Aorta (tissue), 5 donors: ENCODE measurements at places on chromosomes 7 and 10. TPM values are rescaled to one million over a fixed set of nuclear protein-coding genes. Genes with fewer than 3 reads are reported as not detected.

- DNase-seq: no peak
Measured at GRCh38 chr7:135193615-135194081, 17.7 kb downstream of the WDR91 start.

GRCh38 chr10:91462423-91462822 lies 52.3 kb downstream of the HECTD2 start:
- DNase-seq: no peak

DNA sequence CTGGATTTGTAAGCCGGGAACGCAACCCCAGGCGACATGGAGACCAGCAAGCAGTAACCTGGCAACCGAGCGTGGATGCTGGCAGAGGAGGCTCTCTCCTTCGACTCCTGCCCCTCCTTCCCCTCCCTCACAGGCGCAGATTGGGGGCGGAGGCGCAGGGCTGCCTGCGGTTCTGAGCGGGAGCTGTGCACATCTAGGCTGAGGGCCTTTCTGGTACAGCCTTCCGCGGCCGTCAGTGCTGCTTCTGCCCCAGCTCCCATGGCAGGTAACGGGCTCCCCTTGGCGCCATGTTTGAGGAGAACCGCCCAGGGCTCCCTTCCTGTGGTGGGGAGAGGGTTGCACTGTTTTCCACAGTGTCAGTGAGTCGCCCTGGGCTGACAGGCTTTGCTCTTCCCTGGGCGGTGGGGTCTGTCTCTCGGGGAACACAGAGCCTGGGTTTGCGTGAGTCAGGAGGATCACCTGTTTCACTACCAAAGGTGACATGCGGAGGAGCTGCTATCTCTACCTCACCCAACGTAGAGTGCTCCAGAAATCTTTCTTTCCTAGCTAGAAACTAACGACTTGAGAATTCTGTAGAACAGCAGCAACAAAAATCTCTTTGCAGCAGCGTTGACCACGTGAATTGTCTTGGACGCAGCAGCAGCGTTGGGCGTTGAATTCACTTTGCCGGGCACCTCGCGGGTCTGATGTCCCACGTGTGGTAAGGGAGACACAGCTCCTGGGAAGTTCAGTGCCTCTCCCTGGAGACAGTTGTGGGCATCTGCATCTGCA lies 154.8 kb upstream of the COBL start:
- no peak for DNase-seq

DNA sequence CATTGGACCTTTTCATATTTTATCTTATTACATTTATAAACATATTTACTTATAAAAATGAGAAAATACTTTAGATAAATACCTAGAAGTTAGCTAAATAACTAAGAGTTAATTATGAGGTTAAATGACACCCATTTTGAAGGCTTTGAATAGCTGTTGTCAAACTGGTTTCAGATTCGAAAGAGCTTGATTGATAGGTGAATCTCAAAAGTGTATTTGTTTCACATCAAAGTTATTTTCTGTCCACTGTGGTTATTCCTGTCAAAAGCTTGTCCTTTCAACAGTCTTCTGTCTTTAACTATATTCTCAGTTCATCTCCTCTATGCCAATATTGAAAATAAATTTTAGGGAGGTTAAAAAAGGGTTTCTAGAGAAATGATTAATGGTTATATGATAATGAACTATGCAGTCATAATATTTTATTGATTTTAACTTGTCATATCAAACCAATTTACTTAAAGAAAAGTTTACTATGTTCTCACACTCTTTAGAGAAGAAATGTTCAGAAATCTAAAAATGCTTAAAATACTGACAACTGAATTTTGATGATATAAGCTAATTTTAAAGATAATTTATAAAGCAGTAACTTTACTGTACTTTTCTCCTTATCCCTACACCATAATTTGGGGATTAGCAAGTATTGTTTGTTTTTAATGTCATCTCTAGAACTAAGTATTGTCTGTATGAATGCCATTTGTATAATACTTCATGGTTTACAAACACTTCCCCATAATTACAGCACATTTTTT lies 72.0 kb upstream of the FOXP2 start:
- no peak for DNase-seq

DNA sequence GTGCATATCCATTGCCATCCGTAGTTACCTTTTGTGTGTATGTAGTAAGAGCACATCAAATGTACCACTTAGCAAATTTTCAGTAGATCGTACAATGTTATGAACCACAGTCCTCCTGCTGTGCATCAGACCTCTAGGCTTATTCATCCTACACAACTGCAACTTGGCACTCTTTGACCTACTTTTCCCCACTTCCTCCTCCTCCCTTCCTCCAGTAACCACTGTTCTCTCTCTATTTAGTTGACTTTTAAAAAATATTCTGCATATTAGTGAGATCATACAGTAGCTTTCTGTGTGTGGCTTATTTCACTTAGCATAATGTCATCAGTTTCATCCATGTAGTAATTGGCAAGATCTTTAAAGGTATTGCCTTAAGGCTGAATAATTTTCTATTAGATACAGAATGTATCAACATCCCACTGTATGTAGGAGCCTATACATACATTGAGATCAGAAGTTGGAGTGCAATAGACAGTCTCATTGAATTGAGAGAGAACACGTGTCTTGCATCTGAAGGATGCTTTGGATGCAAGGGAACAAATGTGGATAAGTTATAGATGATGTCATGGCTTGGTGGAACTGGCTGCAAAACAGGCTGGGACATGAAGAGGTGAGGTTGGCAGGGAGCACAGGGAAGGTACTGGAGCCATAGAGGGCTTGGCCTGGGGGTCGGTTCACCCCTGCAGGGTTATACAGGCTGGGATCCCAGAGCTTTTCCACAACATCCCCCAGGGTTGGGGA lies 83.0 kb upstream of the FAM180A start:
- no peak for DNase-seq

DNA sequence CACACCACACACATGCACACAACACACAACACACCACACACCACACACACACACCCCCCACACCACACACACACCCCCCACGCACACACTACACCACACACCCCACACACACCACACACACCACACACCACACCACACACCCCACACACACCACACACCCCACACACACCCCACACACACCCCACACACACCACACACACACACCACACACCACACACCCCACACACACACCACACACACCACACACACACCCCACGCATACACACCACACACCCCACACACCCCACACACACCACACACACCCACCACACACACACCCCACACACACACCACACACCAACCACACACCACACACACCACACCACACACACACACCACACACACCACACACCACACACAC lies 16.4 kb downstream of the UCN3 start:
- DNase-seq: no peak

- peak; percentile 53 for DNase-seq
Measured at GRCh38 chr7:24882989-24883621, 96.9 kb downstream of the OSBPL3 start.

DNA sequence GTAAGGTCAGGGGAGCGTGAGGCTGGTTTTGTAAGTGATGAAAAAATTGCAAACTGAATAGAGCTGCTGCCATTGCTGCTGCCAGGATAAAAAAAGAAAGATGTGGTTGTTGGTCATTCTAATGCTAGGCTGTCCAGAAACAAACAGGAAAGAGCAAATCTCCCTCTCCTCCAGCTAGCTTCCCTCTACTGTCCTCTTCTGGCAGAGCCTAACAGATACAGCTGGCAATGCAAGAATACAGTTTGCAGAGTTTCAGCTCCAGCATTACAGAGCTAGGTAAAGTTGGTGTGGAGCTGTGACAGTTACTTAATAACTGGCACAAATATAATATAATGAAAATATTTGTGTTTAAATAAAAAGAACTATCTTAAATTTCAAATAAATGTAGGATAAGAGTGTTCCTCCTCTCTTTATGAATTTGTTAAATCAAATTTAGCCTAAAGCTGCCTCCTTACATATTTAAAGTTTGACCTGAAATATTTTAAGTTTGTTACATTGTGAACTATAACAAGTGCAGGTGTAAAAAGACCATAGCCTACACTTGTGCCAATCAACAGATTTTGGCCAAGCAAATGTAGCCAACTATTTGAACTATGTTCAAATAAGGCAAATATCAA lies 407.7 kb downstream of the SH2D4B start:
- DNase-seq: no peak

- DNase-seq: no peak
Measured at GRCh38 chr7:46537191-46537905, 616.3 kb upstream of the IGFBP3 start.

GRCh38 chr7:130970696-130971095 lies 236.7 kb upstream of the KLF14 start:
- no peak for DNase-seq

- no peak for DNase-seq
Measured at GRCh38 chr10:54958844-54959243, 157.8 kb upstream of the PCDH15 start.

GRCh38 chr7:44217852-44218402 lies 17.1 kb downstream of the YKT6 start:
- peak; percentile 33 for DNase-seq

GRCh38 chr7:131781-132482 lies 60.4 kb upstream of the FAM20C start:
- no peak for DNase-seq

GRCh38 chr7:110842796-110843195 lies 248.1 kb upstream of the LRRN3 start:
- no peak for DNase-seq

GRCh38 chr10:119305860-119306513 lies 98.6 kb downstream of the GRK5 start:
- peak; percentile 93 for DNase-seq

DNA sequence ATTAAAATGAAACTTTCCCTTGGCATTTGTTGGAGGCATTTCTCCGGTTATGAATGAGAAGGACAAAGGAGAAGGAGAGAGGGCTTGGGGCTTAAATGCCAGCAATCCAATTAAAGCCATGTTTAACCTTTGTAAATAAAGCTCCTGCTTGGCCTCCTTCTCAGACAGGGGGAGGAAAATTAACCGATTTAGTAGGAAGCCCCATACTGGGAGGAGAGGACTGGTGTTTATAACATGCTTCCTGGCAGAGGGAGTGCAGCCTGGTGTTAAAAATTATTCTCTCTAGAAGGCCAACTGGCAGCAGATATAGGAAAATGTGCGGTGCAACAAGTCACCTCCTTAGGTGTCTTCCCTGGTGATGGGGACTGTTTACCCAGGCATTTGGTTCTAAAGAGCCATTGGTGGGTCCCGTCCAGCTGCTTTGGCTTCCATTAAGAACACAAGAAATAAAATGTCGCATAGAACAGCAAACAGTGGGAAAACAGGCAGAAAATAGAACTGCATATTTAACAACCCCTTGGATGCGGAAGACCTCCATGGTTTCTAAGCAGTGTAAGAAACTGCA lies 846.5 kb downstream of the TYW1 start:
- no peak for DNase-seq

DNA sequence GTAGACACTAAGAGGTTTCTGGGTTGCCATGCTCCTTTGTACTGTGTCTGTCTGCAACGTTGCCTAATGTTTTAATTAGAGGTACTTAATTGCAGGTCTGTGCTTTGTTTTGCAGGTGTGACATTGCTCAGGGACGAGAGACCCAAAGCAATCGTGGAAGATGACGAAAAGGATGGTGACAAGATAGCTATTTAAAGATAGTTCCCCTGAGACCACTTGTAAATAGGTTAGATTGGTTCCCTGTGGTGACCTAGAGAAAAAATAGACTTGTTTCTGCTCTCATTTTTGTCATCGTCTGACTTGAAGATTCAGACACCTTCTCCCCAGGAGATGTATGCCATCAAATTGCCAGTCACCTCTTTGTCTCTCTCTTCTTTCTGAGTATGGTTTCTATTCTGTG lies 20.1 kb downstream of the PPP1R17 start:
- no peak for DNase-seq

- no peak for DNase-seq
Measured at GRCh38 chr10:80324086-80324485, 32.5 kb downstream of the DYDC1 start.

- DNase-seq: no peak
Measured at GRCh38 chr10:52215745-52216361, 98.2 kb upstream of the DKK1 start.

DNA sequence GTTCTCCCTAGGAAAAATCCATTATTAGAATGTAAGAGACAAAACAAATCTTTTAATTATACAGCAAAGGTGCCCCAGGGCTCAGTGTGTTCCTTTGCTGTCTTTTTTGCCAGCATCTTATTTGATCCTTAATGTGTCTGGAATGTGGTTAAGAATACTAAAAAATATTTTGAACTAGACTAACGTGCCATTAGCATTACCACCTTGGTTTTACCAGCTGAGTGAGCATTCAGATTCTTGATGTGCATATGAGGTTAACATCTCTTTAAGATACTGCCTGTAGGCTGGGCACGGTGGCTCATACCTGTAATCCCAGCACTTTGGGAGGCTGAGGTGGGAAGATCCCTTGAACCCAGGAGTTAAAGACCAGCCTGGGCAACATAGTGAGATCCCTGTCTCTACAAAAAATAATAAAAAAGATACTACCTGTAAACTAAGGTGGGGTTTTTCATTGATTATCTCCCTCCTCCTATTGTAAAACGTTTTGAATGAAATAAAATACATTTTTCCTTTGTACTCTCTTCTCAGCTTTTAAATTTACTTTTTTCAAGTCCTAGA lies 96.6 kb downstream of the CCNY start:
- DNase-seq: no peak

DNA sequence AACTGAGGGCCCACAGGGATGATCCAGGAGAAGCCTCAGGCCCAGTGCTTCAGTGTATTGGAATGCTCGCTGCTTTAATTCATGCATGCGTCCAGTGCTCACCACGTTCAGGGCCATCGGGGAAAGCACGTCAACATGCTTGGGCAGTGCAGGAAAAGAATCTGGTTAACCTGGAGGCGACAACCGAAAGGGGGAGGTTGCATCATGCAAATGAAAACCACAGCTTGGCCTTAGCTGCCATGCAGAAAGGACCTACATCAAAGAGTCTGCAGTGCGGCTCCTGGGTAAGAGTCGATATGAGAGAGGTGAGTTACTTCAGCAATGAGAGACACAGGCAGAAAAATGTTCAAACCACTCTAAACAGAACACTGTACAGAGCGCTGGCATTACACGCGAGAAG lies 440.1 kb downstream of the KCNMA1 start:
- DNase-seq: no peak

DNA sequence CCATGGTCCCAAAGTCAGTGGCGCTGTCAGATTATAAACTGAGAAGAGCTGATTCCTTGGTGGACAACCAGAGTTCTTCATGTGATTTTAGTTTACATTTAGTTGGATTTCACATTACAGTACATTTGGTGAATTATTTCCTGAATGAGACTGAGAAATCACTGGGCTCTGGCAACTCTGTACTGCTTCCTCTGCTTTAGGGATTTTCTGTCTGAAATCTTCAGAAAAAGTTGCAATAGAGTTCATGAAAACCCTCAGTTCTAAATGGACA lies 242.6 kb downstream of the BICC1 start:
- no peak for DNase-seq

Gene CTAGE4
- total RNA-seq: not detected

Gene GRM8
- total RNA-seq: not detected

Gene FAM13C
- 49.7 TPM for total RNA-seq

Gene AMPH
- 6.3 TPM for total RNA-seq

Gene ST8SIA6
- 2.9 TPM for total RNA-seq

Gene GARIN1A
- 7.4 TPM for total RNA-seq

Gene ACSM6
- total RNA-seq: not detected

Gene AZGP1
- 1.3 TPM for total RNA-seq

Gene MTURN
- total RNA-seq: 72.5 TPM

Gene PDK4
- total RNA-seq: 34.1 TPM

Gene GPR15LG
- not detected for total RNA-seq

Gene BHLHA15
- total RNA-seq: not detected

Gene CLRN3
- total RNA-seq: not detected

Gene RAMP3
- total RNA-seq: 78.0 TPM
